ENCODE measurements at places on chromosomes 4 and X.

GRCh38 chr4:1491328-1492141 is 85.3 kb upstream of the NKX1-1 start:
- no peak for DNase-seq

DNA sequence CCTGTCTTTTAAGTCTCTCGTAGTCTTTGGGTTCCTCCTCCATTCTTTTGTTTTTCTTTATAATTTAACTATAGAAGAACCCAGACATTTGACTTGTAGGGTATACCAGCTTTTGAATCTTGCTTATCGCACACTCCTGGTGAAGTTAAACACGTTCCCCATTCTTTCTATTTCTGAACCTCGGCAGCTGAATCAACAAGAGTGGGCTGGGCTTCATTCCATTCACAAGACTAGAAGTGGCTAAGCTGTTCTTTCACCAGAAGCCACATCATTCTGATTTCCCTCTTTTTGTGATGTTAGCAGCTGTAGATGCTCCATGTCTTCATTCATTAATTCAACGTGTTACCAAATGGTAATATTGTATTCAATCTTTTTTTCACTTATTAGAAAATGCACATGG is 167.9 kb downstream of the CORIN start:
- DNase-seq: no peak

GRCh38 chr4:140628016-140628415 is 59.3 kb upstream of the UCP1 start:
- no peak for DNase-seq

DNA sequence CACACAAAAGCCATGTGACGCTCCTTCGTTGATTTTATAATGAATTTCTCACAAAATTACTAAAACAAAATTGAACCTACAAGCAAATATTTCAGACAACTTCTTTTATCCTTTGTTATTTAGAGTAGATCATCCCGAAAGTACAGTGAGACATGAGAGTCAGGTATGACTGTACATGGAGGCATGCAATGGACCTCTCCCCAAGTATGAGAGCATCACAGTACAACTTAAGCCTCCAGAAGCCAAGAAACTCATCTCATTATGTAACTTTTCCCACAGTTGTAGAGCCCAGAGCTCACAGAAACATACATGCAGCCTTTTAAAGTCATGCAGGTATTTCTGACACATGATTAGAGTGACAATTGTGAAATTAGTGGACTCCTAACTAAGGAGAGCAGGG is 167.7 kb downstream of the PAPSS1 start:
- no peak for DNase-seq

- no peak for DNase-seq
These were observed 292.2 kb downstream of the NLGN4X start for GRCh38 chrX:5936438-5936837.

DNA sequence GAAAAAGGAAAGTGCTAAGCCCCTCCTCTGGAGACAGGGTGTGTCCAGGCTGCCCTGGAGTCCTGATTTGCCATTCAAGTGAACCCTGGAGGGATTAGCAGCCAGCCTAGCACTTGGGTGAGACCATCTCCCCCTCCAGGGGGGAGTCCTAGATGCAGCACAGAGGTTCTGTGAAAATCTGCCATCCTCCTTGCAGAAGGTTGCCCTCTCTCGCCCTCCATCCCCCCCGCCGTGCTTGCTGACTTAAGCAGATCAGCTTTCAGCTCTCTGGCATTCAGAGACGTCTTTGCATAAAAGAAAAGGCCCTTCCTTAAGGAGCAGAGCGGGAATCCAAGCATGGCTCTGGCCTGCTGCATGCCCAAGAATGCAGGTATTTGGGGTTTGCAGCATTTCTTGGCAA is 102.1 kb upstream of the SCML1 start:
- no peak for DNase-seq

GRCh38 chr4:56744030-56744429 is 62.9 kb upstream of the HOPX start:
- no peak for DNase-seq

- DNase-seq: no peak
These were observed 201.5 kb upstream of the KLF3 start for GRCh38 chr4:38462367-38463055.

- DNase-seq: no peak
These were observed 154.4 kb downstream of the AMMECR1 start for GRCh38 chrX:110163488-110163887.

DNA sequence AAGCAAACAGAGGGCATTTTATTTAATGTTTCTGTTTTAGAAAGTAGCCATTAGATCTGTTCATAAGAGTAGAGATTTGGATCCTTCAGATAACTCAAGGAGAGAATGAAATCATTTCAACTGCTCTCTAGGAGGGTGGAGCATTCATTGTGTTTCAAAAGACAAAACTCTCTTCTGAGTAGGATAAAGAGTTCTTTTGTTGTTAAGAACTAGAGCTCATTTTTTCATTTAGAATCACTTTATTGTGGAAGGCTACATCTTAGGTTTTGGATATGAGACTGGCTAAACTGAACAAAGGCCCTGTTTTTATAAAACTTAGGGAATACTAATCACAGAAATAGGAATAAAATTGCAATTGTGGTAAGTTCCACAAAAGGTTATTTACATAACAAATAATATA is 193.9 kb upstream of the PCDH10 start:
- no peak for DNase-seq

DNA sequence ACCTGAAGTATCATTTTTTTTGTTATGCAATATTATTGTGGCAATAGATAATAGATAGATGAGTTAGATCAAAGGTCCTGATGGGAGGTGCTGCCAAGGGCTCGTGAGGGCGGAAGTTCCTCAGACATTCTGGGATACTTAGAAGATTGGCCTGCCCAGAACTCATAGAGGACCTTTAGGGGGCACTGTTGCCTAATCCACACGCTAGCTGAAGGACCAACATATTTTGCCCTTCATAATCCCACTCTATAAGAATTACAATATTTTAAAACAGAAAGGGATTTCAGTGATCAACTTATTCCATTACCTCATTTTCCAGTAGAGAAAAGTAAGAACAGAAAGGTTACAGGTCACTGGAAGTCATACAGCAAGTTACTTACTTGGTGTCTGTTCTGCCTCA is 22.9 kb upstream of the COX7B2 start:
- no peak for DNase-seq

- DNase-seq: no peak
These were observed 123.5 kb downstream of the TMEM144 start for GRCh38 chr4:158333820-158334219.

GRCh38 chr4:67446811-67447210 is 98.5 kb downstream of the CENPC start:
- DNase-seq: no peak

DNA sequence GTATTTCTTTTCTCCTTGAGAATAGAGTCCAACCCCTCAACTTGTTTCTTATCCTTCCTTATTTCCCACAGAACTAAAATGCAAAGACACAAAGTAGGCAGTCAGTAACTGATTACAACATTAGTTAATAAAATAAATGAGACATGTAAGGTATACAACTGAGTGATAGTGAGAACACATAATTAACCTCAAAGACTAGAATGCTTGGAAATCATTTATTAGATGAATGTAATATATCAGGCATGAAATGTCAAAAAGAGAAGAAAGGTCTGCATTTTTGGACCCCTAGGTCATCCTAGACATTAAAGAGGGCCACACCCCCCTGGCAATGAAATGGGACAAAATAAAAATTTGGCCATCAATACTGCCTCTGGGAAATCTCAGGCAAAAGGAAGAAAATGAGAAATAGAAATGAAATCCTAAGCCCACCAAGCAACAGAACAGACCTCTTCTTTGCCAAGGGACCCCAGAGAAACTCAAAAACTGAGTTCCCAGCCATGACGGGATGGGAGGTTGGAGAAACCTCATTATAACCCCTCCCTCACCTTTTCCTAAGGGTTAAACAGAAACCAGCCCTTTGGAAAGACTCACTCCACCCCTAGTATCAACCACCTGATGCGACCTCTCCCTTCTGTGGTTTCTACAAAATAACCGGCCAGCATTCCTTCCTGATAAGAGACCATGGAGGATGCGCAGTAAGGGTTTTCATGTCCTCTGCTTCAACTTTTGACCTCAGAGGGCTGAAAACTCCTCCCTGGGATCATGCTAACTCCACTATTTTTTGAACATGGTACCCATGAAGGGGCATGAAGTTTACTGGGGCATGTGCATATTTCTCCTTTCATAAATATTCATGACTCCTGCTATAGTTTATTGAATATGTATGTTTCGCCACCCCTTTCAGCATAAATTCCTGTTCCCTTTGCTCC is 90.0 kb upstream of the EXOC1L start:
- no peak for DNase-seq

DNA sequence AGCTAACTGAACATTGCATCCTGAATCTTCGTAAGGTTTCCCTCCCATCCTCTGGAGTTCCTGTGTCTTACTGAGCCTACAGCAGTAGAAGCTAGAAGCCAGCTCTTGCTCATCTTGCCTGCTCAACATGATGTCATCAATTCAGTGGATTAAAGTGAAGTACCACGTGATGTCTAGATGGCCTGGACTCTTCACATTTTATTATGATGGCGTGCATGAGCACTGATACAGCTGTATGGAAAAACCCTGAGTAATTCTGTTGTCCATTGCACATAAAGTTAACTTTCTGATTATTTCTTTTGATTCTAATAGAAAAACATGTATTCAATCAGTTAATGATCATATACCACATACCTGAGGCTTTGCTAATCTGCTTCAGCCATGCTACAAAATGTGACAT is 2387.7 kb upstream of the TENM3 start:
- no peak for DNase-seq

- DNase-seq: no peak
These were observed 4.3 kb upstream of the AGA start for GRCh38 chr4:177446586-177446985.

- no peak for DNase-seq
These were observed 421.9 kb upstream of the TENM3 start for GRCh38 chr4:181821039-181822004.

- DNase-seq: no peak
These were observed 32.0 kb upstream of the MAN2B2 start for GRCh38 chr4:6542951-6543350.

GRCh38 chrX:23822841-23823240 is 39.9 kb downstream of the SAT1 start:
- no peak for DNase-seq

DNA sequence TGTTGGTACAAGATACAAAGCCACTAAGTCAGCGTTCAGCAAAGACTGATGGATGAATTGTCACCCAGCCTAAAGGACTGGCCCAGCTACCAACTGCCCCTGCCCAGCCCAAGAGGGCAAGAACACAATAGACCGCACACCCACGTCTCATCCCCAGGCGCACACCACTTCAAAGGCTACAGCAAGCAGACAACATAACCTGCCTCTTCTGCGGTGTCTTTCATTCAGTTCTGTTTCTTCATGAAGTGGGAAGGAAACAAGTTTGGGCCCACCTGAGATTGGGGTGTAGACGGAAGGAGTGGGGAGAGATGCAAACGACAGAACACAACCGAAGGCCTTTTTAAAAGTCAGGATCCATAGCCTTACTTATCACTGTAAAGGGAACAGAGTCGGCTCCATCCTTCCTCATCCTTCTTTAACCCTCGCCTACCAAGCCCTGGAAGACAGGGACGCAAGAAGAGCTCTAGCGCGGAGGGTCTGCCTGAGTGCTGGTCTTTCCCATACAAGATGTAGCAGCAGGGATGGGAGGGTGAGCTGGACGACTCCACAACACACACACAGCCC is 691 bp downstream of the SCARB2 start:
- no peak for DNase-seq

GRCh38 chr4:184313702-184314659 is 96.3 kb upstream of the ENPP6 start:
- DNase-seq: no peak

GRCh38 chr4:14167876-14168510 is 540.5 kb upstream of the BOD1L1 start:
- DNase-seq: no peak

DNA sequence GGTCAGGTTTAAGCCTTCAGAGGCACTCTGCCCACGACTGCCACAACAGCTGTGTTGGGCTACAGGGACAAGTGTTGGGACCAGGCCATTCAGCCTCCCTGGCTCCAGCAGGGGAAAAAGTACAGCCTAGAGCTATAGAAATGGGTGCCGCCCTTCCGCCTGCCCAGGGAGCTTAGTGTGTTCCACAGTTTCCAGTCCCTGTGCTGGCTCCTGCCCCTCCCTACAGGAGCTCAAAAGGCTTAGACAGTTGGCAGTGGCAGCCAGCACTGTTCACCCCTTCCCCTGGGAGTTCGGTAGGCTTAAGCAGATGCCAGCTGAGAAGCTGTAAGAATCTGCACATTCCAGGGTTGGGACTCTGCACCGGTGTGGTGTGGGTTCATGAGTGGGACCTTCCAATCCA is 408.2 kb upstream of the INTU start:
- DNase-seq: no peak
